ENCODE measurements at places on chromosomes 16 and 17.

DNA sequence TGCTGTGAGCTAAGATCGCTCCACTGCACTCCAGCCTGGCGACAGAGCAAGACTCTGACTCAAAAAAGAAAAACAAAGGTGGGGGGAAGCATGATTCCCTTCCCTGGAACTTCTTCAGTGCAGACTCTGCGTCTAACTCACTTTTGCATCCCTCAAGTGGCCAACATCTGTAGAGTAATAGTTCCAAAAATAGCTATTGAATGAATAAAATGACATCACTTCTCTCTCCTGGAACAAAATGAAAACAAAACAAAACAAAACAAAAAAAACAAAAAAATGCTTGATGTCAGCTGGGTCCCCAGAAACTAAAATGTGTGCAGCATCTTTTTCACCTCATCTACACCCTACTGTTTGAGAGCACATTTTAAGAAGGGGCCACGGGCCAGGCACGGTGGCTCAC lies 197.7 kb upstream of the NOG start:
- DNase-seq: no peak

- no peak for DNase-seq
Observed at GRCh38 chr16:50593410-50594150, 45.4 kb downstream of the NKD1 start.

GRCh38 chr16:17364319-17365210 lies 106.2 kb downstream of the XYLT1 start:
- DNase-seq: no peak

DNA sequence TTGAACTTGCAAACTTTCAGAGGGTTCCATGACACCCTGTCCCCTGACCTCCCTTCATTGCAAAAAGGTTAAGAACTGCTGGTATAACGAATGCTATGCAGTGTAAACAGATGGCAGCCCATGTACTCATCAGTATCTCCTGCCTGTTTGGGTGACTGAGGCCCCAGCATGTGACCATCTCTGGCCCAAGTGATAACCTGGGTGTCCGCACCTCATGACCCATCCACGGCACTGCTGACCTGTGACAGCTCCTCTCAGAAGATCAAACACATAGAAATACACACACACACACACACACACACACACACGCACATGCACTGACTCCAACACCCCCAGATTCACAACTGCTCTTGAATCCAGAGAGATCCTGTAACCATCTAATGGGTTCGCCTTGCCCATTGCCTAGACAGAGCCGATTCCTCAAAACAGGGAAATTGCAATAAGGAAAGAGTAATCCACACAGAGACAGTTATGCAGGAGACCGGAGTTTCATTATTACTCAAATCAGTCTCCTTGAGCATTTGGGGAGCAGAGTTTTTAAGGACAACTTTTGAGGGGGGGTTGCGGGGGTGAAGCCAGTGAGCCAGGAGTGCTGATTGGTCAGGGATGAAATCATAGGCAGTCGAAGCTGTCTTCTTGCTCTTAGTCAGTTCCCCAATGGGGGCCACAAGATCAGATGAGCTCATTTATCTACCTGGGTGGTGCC lies 11.3 kb upstream of the PHOSPHO1 start:
- no peak for DNase-seq

DNA sequence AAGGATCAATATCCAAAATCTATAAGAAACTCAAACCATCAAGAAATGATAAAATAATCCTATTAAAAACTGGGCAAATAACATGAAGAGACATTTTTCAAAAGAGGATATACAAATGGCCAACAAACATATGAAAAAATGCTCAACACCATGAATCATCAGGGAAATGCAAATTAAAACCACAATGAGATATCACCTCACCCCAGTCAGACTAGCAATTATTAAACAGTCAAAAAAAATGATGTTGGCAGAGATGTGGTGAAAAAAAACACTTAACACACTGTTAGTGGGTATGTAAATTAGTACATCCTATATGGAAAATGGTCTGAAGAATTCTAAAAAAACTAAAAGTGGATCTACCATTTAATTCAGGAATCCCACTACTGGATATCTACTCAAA lies 379.0 kb upstream of the SOX9 start:
- no peak for DNase-seq

DNA sequence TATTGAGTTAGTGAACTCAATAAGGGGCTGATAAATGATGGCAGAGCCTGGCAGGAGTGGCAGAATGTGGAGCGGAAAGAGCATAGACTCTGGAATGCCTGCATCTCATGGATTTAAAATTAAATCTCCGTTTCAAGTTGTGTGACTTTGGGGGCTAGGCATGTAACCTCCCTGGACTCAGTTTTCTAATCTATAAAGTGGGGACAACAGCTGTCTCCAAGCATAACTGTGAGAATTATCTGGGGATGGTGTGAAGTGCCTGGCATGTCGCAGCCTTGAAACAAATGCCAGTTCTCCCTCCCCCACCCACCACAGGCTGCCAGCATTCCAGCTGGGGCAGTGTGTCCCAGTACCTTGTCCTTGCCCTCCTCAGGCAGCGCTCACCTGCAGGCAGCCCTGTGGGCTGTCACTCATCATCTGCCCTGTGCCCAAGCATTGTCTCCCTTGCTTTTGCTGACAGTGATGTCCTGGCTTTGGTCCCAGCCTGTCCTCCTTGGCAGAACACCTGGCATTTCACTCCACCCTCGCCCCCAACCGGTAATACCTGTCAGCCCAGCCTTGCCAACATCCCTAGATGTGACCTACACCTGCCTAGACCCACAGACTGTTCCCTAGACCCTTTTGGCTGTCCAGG lies 129.6 kb downstream of the MRM1 start:
- DNase-seq: peak; percentile 34

GRCh38 chr17:65503557-65503956 lies 57.9 kb downstream of the AXIN2 start:
- no peak for DNase-seq

DNA sequence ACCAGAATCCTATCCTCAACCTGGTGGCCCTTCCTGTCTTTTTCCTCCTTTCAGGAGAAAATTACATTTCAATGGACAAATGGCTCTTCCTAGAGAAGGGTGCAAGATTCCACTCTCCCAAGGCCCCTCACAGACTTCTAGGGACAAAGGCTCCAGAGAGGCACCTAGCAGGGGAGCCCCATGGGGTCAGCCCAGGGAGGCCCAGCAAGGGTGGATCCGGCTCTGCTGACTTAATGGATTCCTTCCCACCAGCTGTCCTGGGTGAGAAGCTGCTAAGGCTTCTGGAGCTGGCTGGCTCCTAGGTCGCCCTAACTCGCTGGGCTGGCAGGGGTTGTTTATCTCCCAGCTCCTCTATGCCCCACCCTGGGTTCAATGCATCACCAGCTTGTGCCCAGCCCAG lies 152.4 kb downstream of the ZNF423 start:
- no peak for DNase-seq

- no peak for DNase-seq
Observed at GRCh38 chr17:17693253-17694168, 12.3 kb downstream of the RAI1 start.

GRCh38 chr16:76931186-76931585 lies 259.8 kb upstream of the MON1B start:
- no peak for DNase-seq

- DNase-seq: no peak
Observed at GRCh38 chr17:78390241-78391050, 12.0 kb downstream of the PGS1 start.

DNA sequence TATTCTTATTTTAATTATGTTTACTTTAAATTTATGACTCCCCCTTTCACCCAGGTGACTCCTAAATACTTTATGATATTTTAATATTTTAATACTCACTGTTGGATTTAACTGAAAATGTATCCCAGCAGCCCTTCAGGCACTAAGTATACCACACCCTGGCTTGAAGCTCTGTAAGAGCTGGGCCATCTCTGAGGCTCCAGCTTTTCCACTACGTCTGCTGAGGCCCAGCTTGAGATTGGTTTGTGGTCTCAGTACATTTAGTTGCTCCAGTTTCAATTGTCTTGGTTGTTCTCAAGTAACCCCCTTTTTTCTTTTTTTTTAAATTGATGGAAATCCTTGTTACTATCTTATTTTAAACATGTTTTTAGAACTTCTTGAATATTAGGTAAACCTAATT lies 27.0 kb upstream of the CAPNS2 start:
- no peak for DNase-seq

GRCh38 chr17:530851-531250 lies 178.2 kb upstream of the RPH3AL start:
- no peak for DNase-seq

GRCh38 chr17:12665263-12666210 lies at the start of gene MYOCD:
MYOCD (plus strand) TSS chr17:12665890; CDS start chr17:12666189, 299 bp downstream.
- peak; percentile 26 for DNase-seq

DNA sequence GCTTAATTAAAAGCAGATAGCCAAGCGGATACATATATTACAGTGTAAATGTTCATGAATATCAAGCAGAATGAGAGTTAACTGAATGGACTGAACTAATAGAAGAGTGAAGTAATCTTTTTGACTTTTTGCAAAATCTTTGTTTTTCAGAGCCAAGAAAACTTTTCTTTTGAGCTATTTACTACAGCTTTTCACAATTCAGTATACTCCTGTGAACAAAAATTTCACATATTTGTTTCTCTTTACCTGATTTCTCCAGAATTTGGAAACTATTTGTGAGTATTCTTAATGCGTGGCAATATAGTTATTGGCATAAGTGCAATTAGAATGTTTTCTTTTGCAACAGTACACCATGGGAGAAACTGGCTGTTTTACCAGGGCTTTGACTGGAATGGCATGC lies 9.1 kb upstream of the DUXB start:
- DNase-seq: no peak

DNA sequence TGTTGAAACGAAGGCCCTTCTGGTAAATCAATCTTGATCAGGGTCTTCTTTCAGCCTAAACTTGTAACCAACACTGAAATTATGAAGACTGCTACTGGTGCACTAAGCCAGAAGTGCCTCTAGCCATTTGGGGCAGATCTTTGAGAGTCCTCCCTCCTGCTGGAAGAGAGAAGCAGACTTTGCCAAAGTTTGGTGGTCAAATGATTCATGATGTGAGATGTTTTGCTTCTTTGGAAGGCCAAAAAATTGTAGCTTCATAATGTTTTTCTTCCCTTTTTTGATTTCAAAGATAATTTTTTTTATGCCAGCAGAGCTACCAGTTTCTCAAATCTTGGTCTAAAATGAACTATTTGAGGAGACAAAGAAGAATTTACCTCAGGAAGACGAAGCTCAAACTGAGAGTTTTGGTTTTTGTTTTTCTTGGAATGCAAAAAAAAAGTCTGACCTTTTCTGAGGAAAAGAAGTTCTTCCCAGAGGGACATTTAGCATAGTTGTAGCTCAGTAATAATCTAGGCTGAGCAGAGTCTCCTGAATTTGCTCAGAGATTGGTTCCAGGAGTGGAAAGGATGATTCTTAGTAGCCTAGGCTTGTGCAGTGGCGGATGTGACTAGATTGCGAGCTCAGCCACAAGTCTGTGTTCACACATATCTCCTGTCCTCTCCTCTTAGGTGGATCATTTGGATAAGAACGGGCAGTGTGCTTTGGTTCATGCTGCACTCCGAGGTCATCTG lies 50.9 kb downstream of the CYB561 start:
- DNase-seq: no peak

DNA sequence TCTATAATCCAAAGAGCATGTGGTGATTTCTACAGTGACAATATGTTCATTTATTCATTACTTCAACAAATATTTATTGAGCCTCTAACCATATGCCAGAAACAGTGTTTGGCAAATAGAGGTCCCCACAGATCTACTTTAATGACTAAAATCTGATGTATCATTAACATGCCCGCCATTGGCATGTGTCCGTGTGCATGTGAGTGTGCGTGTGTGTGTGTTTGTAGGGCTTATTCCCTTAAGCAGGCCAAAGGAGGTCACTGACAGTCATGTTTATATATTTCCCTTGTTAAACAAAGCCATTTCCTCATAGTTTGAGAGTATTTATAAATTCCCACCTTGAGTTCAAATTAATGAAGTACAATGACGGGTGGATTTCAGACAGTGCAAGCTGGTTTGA lies 174.4 kb upstream of the IRX6 start:
- no peak for DNase-seq

DNA sequence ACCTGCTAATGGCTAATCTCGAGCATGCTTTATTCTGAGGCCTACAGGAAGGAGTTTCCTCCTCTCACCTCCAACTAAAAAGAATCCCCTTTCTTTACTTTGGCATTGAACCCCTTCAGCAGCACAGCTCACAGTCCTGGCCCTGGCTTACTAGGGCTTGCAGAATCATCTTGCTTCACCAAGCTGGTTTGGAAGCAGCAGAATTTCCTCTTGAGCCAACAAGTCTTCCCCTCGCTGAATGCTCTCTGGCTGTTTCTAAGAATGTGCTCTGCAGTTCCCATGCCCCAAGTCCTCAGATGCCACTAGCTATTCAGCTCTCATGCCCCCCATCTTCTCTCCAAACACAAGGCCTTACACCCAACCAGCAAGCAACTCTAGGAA lies 271.2 kb downstream of the NTN1 start:
- no peak for DNase-seq

DNA sequence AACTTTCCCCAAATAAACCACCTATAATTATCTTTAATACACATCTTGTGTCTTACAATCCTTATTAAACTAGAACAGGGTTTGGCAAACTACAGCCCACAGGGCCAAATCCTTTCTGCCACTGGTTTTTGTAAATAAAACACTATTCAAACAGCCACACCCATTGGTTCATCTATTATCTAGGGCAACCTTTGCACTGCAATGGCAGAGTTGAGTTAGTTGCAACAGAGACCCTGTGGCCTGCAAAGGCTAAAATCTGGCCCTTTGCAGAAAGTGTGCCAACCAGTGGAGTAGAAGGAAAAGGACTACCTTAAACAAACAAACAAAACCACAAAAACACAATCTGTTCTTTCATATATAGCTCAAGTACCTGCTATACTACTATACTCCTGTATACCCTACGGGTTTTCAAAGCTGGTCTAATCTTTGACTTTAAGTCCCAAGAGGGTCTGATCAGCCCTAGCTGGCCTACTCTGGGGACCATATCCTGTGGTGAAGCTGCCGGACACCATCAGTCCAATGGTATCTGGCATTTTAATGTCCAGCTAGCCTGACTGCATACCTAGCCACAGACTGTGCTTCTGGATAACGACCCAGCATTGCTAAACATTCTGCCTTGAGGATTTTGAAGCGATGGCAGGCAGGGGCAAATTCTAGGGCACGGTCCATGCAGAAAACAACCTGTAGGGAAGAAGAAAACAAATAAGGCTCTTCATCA lies 23.3 kb downstream of the CNP start:
- DNase-seq: peak; percentile 40

DNA sequence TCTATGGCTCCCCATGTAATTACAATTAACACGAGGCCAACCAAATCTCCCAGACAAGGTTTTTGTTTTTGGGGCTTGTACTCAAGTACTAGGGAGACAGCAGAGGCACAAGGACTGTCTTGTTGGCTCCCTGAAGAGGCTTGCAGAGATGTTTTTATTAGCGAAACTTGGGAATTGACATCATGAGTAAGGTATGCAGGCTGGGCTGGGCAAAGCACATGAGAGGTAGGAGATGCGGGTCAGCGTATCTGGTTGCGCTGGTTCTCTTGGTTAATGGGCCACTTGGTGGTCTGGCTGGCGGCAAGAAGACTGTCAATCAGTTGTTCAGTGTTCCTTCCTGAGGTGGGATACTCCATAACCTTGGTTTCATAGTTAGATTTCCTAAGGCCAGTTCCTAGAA lies 28.9 kb downstream of the LCMT1 start:
- DNase-seq: no peak
